ENCODE measurements at places on chromosomes 2 and 18. TPM values are rescaled to one million over a fixed set of nuclear protein-coding genes. Genes with fewer than 3 reads are reported as not detected.

DNA sequence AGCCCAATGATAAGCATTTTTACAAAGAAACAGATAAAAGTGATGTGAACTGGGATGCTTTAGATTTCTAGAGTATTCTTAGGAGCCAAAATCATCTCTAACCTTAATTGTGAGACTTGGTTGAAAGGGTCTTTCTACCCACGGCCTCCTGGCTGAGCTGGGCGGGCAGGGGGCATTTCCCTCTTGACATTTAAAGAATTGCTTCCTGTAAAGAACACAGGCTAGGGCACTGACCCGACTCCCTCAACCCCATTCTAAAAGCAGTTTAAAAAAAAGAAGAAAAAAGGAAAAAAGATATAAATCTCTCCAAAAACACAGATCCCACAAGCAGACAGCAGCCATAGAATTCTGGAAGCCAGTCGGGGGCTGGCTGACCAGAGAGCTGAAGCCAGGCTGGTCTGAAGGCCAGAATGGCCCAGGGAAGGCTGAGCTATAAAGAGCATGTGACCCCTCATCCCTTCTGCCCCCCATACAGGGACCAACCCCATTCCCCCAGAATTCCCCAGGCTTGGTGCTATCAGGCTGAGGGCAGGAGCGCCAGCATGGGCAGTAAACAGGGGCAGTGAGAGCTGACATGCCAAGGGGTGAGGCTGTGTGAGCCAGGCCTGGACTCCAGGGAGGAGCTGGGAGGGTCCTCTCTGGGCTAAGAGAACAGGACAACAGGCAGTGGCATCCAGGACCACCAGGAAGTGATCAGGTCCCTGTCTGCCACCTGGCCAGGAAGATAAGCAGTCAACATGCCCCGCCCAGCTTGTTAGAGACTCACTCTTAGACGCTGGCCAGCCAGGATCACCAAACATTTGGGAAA is 188.5 kb downstream of the HDAC4 start:
- DNase-seq, result no peak

GRCh38 chr2:205750797-205751196 is 68.5 kb downstream of the NRP2 start:
- DNase-seq, result no peak

- DNase-seq, result no peak
Observed at GRCh38 chr18:62792016-62792415, 76.7 kb downstream of the PHLPP1 start.

DES gene
- not detected for total RNA-seq

DNA sequence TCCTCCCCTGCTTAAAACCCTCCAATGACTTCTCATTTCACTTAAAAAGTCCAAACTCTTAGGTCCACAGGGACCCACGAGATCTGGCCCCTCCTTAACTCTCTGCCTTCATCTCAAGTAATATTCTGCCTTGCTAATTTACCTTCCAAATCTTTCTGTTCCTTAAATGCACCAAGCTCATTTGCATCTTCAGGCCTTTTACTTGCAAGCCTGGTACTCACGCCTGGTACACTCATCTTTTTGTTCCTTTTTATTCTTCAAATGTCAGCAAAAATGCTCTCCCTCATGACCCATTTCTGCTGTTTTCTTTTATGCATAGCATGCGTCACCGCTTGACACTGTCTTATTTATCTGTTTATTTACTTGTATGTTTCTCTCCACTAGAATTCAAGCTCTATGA is 2.7 kb upstream of the WIPF1 start:
- DNase-seq, result no peak

LYPD6 gene
- not detected for total RNA-seq

DNA sequence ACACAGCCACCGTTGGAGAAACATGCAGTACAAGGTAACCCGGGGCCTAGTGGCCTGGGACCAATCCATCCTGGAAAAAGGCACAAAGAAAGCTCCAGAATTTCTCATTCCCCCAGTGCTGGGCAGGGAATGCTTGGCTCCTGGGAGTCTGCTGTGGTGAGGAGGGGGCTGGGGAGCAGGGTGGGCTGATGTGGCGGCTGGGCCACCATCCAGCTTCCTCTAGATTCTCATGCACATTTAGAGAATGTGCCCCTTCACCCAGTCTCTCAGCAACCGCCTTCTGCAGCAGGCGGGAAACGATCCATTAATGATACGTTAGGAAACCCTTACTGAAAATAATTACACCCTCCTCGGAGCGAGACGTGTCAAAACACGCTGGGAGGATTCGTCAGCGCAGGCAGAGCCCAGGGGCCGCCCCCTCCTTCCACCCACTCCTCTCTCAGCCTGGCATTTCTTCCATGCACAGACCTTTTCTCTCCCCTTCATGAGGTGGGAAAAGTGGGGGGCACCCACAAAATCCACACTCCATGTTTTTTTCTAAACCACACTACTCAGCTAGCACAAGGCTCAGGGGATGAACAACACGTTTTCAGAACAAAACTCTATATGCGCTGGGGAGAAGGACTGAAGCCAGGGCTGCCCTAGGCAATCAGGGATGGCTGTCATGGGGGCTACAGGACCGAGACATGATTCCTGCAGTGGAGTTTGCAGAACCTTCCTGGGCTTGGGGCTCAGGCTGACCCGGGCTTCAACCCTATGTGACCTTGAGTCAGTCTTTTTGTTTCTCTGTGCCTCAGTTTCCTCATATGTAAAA is 56.1 kb upstream of the SMAD7 start:
- no peak for DNase-seq

- DNase-seq, result no peak
Observed at GRCh38 chr2:44155666-44156446, 12.8 kb upstream of the PPM1B start.

DNA sequence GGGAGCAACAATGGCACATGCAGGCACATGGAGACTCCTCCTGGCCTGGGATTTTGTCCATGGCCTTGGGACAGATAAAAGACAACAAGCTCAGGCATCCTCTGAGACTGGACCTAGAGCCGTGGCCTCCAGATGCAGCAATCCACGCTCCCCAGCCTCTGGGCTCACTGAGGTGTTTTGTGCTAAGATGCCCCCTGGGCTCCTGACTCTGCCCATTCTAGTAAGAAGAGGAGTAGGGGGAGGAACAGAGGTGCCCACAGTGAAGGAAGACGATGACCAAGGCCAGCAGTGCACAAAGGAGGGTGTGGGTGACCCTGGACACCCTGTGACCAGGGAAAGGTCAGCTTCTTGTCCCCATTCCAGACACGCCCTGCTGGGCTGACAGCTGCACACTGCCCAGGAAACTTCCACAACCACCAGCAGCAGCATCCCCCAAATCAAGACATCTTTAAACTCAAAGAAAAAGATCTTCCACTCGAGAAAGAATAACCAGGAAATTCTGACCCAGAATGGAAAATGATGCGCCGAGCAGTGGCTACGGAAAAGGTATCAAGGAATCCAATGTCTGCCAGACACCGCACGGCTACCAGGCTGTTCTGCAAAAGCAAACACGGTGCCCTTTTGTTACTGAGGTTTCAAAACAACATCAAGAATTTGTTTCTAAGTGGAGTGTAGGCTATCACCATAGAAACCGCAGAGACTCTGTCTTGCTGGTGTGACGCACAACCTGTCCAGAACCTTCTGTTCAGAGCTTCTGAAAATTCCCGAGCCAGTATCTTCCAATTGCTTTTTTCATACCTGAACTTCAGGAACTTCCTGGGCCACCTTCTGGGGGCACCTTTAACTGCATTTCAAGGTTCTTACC is 65.5 kb downstream of the ZNF516 start:
- no peak for DNase-seq

DNA sequence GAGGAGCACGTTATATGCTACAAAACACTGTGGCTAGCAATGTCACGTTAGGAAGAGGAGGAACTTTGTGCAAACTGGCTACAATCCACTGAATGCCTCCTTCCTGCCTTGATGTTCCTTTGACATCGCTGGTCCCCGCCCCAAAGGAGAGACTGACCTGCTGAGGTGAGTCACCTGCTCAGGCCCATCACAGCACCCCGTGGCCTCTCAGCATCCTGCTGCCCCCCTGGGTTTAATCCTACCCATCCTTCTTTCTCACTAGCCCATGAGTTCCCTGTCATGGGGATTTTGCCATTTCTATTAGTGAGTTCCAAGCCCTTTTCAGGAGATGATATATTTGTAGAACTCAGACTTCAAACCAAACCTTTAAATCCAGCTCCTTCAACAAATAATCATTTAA is 16.2 kb downstream of the DLGAP1 start:
- DNase-seq, result no peak

PCARE gene
- not detected for total RNA-seq

DNA sequence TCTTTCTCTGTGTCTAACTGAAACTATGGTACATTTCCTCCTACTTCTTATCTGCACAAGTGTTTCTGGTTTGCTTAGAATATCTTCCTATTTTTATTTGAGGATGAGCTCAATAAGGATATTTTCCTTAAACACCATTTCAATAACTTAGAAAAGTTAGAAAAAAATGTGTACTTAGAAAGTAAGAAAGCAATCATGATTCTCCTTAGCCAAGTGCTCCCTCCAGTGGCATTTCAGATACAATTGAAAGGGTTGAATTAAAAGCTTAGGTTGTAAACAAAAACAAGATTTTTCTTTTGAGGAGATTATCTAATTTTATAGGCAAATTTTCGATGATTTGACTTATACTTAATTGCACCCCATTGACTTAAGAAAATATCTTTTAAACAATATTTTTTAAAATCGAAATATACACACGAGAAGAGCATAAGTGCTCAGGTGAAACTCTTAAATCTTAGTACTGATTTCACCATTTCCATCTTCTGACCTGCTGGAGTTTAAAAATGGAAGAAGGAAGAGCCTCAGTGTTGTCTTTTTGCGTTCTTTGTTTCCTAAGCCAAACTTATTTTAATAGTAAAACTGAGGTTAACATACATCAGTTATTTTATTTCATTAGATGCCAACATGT is 26.9 kb downstream of the C18orf63 start:
- peak; percentile 56 for DNase-seq

- DNase-seq, result no peak
Observed at GRCh38 chr2:10059552-10060335, 16.4 kb downstream of the KLF11 start.

GRCh38 chr2:224325941-224326340 is 76.0 kb downstream of the FAM124B start:
- DNase-seq, result no peak

Measured in activated CD4-positive, alpha-beta T cell treated with anti-CD3 and anti-CD28 coated beads, Interleukin-2, amount 10 ng/mL, durations not matched to agents 7 days and 5 days (primary cell).